ENCODE measurements at places on chromosomes 3 and 15.
A peak's percentile ranks its signal among the peaks of the same experiment; 100 is the strongest.

- DNase-seq, result no peak
Observed at GRCh38 chr3:177228601-177229190, 31.4 kb upstream of the TBL1XR1 start.

DNA sequence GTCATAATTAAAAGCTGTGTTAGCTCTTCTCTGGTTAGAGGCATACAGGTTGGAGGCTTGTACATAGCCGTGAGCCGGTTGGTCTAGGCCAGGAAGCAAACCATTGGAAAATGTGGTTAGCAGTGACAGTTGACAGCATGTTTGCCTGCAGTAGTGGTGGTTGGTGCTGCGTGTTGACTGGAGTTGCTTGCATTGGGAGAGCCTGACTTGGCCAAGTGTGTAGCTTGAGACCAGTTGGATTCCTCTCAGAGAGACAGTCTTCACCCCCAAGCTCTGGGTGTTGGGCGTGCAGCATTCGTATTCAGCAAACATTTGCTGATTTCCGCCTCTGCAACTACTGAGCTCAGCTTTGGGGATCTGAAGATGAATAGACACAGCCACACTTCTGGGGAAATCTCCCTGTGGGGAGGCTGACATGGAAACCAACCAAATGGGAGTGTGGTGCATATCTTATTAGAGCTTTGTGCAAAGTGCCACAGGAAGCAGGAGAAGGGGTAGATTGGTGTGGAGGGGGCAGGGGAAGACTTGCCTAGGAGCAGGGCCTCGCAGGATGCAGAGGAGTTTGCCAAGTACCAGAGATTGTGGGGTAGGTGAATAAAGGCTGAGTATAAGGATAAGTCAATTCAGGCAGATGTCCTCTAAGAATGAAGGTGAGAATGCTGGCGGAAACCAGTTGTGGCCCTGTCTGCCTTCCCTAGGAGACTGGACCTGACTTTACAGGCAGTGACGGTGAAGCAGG, 83.5 kb downstream of the IGF1R start:
- no peak for DNase-seq

- DNase-seq, result peak; percentile 14
Observed at GRCh38 chr3:195441992-195442572, 738 bp downstream of the ACAP2 start.

GRCh38 chr3:139653582-139653981, 24.2 kb downstream of the NMNAT3 start:
- no peak for DNase-seq

GRCh38 chr3:30775040-30775439, 119.4 kb downstream of the GADL1 start:
- no peak for DNase-seq

- no peak for DNase-seq
Observed at GRCh38 chr3:196697270-196697669, 14.8 kb downstream of the CEP19 start.

DNA sequence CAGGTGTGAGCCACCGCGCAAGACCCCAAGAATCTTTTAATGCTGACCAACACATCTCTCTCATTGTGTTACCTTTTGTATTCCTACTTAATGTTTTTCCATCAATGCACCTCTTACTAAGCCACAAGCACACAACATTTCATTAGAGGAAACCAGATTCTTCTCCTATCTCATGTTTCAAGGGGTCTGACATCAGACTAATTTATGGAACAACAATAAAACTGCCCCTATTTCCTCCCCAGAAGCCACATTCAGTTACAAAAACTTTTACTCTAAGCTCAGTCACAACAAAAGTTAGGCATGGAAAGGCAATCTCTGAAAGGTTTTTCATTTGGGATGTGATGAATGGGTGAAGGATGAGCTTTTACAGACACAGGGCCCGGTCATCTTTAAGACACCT, 251.8 kb downstream of the MAGI1 start:
- DNase-seq, result no peak

GRCh38 chr3:39287216-39288164, 7.7 kb upstream of the CX3CR1 start:
- no peak for DNase-seq

DNA sequence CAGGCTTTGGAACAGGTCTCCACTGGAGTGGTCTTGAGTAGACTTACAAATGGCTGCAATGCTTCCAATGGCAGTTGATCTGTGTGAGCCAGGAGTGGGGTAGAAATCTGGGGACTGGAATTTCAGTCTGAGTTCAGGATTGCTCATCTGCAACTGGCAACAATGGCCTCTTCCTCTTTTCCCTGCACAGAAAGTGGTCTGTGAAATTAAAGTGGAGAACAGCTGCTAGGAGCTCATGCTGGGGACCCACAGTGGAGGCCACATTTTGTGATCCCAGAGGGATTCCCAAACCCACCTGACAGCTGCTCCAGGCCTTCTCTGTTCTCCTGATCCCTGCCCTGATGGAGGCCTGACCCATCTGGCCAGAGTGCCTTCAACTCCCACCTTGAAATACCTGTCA, 49.6 kb downstream of the CEMIP start:
- no peak for DNase-seq

DNA sequence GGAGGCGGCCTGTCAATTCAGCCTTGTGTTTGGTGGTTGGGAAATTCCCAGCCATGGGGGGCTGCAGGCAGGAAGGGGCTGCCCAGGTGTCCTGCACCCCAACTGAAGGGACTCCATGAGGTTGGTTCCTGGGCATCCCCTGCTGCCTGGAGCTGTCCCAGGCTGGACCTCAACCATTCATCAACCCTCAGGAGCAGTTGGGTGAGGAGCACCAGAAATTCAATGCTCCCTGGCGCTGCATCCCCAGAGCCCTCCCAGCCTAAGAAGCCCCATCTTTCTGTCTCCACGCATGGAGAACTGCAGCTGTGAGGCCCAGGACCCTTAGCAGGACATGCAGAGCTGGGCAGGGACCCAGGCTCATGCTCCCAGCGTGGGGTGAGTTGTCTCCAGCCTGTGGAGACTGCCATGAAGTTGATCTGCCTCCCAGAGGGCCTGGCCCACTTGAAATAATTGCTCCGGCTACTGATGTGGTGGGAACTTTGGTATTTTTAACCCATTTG, 8.0 kb upstream of the SEMA3B start:
- DNase-seq, result no peak

DNA sequence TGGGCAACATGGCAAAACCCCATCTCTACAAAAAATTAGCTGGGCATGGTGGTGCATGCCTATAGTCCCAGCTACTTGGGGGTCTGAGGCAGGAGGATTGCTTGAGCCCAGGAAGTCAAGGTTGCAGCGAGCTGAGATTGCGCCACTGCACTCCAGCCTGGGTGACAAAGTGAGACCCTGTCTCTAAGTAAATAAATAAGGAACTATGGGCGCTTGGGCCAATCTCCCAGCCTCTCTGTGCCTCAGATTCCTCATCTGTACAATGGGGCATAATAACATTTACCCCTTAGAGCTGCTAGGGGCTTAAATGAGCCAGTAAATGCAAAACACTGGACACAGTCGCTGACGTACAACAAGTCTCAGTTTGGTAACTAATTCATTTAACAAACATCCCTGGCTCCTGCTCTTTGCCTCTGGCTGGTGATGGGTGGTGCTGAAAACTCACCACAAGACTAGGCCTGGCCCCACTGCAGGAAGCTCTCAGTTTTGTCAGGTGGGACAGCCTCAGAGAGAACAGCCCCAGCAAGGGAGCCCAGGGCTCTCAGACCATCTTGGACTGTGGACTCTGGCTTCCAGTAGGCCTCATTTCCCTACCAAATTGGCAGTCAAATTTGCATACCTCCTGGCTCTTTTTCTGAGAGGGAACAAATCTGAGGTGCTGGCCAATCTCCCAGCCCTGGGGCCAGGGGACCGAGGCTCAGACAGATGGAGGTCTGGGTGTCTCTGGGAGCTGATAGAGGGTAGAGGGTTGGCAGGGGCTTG, 6.4 kb upstream of the TBC1D2B start:
- no peak for DNase-seq

DNA sequence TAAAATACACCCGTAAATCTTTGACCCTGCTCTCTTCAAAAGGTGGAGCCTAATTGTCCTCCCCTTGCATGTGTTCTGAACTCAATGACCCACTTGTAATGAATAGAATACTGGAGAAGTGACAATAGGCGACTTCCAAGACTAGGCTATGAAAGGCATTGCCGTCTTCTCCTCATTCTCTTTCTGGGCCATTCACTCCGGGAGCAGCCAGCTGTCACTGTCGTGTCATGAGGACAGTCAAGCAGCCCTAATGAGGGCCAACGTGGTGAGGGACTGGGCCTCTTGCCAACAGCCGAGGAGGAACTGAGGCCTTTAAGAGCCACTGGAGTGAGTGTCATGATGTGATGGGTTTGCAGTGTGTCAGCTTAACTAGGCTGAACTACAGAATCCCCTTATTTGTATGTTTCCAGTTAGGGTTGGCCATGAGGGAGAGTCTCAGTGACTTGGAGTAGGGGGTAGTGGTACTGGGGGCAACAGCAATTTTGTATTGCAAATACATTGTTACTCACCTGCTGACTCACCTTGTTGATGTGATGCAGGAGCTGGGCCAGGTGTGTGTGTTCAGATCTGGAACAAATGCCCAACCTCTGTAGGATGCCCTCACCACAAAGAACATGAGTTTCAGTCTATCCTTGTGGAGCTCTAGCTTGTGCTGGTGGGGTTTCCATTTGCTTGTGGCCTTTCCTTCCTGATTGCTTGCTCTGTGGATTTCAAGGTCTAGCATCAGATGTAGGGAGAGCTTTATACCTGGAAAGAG, 188.5 kb upstream of the PROK2 start:
- no peak for DNase-seq

- no peak for DNase-seq
Observed at GRCh38 chr15:36550650-36551049, 28.8 kb upstream of the CDIN1 start.

- DNase-seq, result no peak
Observed at GRCh38 chr15:73716417-73716816, 32.2 kb downstream of the CD276 start.

Data from CD8-positive, alpha-beta T cell (primary cell).